Adrenal gland (tissue), 19 donors: ENCODE measurements at places on chromosomes 3 and 15. TPM values are rescaled to one million over a fixed set of nuclear protein-coding genes. Genes with fewer than 3 reads are reported as not detected.
A peak's percentile ranks its signal among the peaks of the same experiment; 100 is the strongest.

GRCh38 chr15:73028031-73028430, 24.2 kb upstream of the NEO1 start:
- no peak for DNase-seq

- peak; percentile 45 for DNase-seq
These were observed 45.2 kb downstream of the ATP2B2 start for GRCh38 chr3:10459954-10460754.

CCDC39 gene
- polyA plus RNA-seq, result not detected

- DNase-seq, result no peak
These were observed 87.3 kb downstream of the DHX30 start for GRCh38 chr3:47890126-47890827.

GRCh38 chr15:81407176-81407575, 33.2 kb upstream of the TMC3 start:
- DNase-seq, result no peak
